ENCODE measurements at places on chromosomes 12 and 14. TPM values are rescaled to one million over a fixed set of nuclear protein-coding genes. Genes with fewer than 3 reads are reported as not detected.

Gene TMEM30B
- not detected for total RNA-seq

Gene PTPRB
- total RNA-seq = 0.07 TPM

Gene SYNDIG1L
- not detected for total RNA-seq

Gene CLEC14A
- not detected for total RNA-seq

Gene RPGRIP1
- not detected for total RNA-seq

Gene ZDHHC22
- not detected for total RNA-seq

Gene CPNE8
- total RNA-seq = not detected

Gene PLEKHG7
- not detected for total RNA-seq

Gene PRB2
- total RNA-seq = not detected

Gene SOS2
- 84.1 TPM for total RNA-seq

Gene SLC38A1
- 97.4 TPM for total RNA-seq

Gene RPL10L
- not detected for total RNA-seq

Gene LTB4R2
- 41.5 TPM for total RNA-seq

Gene SLC10A1
- not detected for total RNA-seq

Gene MANSC1
- not detected for total RNA-seq

Gene NUP37
- 65.7 TPM for total RNA-seq

Gene KRT3
- not detected for total RNA-seq

Gene INSM2
- total RNA-seq = 0.22 TPM

Gene CIDEB
- total RNA-seq = 9.9 TPM

Gene CEBPE
- 0.11 TPM for total RNA-seq

Gene PRPH
- total RNA-seq = not detected

Gene EID3
- 2.7 TPM for total RNA-seq

Gene HOXC12
- total RNA-seq = not detected

Gene SLC7A8
- total RNA-seq = not detected

Gene FRMD6
- total RNA-seq = 0.37 TPM

Gene RERGL
- total RNA-seq = not detected

Gene PZP
- not detected for total RNA-seq
